CD4-positive, alpha-beta T cell treated with Interleukin-4 for 1 hour (primary cell): ENCODE measurements at places on chromosomes 3 and 15.
A peak's percentile ranks its signal among the peaks of the same experiment; 100 is the strongest.

DNA sequence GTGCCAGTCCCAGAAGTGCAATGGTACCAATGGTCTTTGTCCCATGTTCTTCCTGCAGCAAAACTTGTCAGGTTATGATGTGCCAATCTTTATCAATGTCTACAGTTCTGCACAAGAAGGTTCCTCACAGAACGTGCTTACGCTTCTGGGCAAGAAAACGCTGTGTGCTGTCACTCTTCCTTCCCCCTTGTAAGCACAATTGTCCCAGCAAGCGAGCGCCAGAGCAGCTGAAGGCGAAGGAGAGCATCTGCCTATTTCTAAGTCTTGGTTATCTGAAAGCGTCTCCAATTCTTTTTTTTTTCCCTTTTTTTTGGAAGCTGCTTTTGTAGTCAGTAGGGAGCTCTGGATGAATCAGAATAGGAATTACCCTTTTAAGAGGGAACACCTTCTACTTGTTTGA is 514.4 kb downstream of the FGF12 start:
- no peak for DNase-seq

GRCh38 chr3:129211772-129212171 is 28.1 kb upstream of the CNBP start:
- DNase-seq, result no peak

- DNase-seq, result peak; percentile 8
Measured at GRCh38 chr15:45129651-45130129, at the start of the genes DUOX1 and DUOXA1. DUOX1 (plus strand) TSS chr15:45129994; CDS start chr15:45131967, 1,973 bp downstream. DUOXA1 (minus strand) TSS chr15:45129879; CDS start chr15:45123014, 6,865 bp downstream.

DNA sequence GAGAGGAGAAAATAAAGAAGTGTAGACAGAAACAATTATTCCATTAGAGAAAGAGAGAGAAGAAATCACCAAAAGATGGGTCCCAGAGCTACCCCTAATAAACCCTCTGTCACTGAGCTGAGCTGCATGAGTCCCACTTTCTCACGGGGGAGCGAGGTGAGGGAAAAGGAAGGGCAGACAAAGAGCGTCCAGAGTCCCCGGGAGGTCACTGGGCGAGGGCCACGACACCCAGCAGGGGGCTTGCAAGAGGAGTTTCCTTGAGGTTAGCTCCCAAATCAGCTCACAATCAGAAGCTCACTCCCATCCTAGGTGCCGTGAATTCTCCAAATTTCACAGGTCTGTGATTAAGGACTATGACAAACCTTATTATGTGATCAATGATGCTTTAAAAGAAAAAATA is 62.3 kb downstream of the XXYLT1 start:
- no peak for DNase-seq

DNA sequence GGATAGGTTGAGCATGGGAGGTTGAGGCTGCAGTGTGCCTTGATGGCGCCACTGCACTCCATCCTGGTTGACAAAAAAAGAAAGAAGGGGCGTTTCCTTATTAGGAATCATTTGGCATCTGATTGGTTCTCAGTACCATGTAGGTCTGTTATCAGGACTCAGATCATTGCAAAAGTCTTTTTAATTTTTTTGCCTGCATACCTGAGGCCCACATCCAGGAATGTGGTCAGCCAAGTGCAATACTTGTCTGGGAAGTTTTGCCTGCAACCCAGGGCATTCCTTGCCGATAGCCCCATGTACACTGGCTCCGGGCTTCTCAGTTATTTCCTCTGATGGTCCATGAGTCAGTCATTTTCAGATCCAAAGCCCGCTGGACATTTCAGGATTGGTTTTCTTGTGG is 50.1 kb upstream of the CRTC3 start:
- no peak for DNase-seq

DNA sequence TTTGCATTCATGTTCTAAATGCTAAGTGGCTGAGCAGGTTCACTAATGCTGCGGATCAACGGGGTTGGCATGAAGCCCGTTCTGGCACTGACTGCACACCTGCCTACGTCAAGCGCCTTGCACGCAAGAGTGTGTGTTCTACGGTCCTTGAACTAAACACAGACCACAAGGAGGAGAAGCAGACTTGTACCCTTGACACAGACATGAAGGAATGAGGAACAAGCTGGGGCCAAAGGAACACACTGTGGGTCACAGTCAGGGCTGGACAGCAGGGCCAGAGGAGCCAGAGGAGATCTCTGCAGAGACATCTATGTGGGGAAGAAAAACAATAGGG is 48.0 kb upstream of the LDHAL6B start:
- no peak for DNase-seq

- DNase-seq, result no peak
Measured at GRCh38 chr3:153679714-153680113, 441.5 kb upstream of the ARHGEF26 start.
